ENCODE measurements at places on chromosomes 12 and 14.

GRCh38 chr12:123271001-123271668 is 521 bp downstream of the CDK2AP1 start:
- DNase-seq, result peak; percentile 48

GRCh38 chr14:48384821-48385220 is 709.4 kb upstream of the MDGA2 start:
- DNase-seq, result no peak

GRCh38 chr12:19804737-19805136 is 365.4 kb downstream of the AEBP2 start:
- no peak for DNase-seq

DNA sequence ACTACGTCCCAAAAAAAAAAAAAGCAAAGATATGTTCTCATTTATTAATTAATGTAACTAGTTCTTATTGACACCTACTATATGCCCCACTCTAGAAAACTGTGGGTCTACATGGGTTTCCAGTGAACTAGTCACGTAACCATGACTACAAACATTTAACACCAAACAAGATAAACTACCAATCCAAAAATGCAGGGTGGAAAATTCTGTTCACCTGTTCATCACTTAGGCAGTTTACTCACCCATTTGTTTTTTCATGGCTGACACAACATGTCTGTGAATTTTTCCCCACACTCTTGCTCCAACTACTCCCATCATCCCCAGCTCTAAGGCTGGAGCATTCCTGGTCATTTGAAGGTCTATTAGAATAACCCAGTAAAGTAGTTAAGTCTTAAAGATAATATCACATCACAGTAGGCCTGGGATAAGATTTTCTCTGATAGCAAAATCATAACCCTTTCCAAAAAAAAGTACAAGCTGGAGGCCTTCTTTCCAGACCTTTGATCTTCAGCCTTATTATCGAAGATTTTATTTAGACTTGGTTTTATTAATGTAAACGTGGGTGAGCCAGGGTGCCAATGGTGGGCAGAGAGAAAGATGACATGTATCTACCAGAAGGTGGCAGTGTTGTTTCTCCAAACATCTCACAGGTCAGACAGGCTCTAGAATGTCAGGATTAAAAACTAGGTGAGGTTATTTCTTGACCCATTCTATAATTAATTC is 61.6 kb upstream of the DAAM1 start:
- DNase-seq, result no peak

GRCh38 chr12:53804429-53804828 is 52.6 kb upstream of the CISTR start:
- no peak for DNase-seq

GRCh38 chr14:25010471-25010870 is 39.5 kb downstream of the STXBP6 start:
- no peak for DNase-seq

- no peak for DNase-seq
Measured at GRCh38 chr14:74488786-74489397, 4.2 kb downstream of the NPC2 start.

DNA sequence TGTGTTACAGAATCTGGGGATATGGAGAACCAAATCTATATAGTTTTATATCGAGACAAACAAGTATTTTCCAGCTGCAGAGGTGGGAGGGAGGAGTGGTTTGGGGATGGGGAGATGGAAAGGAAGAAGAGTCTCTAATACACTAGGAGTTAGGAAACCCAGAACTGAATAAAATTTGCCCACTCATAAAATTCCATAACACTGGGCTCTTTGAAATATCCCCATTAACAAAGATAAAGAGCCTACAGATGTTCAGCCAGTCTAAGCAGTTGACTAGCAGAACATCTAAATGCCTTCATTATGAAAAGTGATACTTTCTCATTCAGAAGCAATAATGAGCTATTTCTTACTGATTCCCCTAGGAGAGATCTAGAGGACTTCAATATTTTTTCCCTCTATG is 151.7 kb upstream of the GZMB start:
- no peak for DNase-seq

DNA sequence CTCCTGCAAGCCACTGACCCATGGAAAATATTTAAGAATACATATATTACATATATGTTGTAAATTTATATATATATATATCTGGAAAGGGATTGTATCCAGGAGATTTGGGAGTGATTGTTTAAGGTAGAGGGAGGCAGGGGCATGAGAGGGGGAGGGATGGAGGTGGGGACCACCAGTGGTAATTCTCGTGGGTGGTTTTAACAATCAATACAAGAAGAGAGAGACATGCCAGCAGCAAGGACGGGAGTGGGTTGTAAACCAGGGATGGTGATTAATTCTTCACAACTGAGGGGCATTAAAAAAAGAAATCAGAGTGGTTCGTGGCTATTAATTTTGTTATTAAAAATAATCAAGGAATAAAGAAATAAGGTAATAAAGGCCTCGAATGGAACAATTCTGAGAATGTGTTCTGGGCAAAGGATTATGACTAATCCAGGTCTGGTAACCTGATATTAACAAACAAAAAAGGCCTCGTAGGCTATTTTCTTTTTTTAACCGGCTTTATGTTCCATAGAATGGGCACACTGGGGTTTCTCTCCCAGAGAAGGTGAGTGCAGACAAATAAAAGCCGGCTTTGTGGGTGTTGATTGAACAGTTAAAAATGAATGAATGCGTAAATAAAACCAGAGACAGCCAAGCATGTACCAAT is 8.3 kb upstream of the RTL1 start:
- DNase-seq, result no peak

- no peak for DNase-seq
Measured at GRCh38 chr14:63671987-63672386, 30.3 kb upstream of the WDR89 start.

DNA sequence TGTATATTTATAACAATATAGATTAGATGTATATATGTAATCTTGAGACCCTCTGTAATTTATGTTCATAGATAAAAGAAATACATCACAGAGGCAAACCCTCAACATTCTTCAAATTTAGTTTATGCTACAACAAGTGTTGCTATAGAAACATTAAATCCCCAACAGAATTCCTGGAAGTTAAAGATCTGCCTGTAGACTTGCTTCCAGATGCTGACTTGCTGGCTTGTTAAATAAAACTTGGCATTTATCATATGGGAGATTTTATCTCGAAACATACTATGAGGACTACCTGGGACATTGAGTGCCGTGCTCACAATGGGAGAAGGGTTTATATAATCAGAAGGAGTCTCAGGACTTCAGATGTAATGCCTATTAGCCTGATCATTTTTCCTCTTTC is 136.3 kb upstream of the PLXNC1 start:
- no peak for DNase-seq

- no peak for DNase-seq
Measured at GRCh38 chr14:57982804-57983634, 117.1 kb upstream of the SLC35F4 start.

GRCh38 chr14:99628887-99629618 is 15.9 kb upstream of the HHIPL1 start:
- peak; percentile 29 for DNase-seq

DNA sequence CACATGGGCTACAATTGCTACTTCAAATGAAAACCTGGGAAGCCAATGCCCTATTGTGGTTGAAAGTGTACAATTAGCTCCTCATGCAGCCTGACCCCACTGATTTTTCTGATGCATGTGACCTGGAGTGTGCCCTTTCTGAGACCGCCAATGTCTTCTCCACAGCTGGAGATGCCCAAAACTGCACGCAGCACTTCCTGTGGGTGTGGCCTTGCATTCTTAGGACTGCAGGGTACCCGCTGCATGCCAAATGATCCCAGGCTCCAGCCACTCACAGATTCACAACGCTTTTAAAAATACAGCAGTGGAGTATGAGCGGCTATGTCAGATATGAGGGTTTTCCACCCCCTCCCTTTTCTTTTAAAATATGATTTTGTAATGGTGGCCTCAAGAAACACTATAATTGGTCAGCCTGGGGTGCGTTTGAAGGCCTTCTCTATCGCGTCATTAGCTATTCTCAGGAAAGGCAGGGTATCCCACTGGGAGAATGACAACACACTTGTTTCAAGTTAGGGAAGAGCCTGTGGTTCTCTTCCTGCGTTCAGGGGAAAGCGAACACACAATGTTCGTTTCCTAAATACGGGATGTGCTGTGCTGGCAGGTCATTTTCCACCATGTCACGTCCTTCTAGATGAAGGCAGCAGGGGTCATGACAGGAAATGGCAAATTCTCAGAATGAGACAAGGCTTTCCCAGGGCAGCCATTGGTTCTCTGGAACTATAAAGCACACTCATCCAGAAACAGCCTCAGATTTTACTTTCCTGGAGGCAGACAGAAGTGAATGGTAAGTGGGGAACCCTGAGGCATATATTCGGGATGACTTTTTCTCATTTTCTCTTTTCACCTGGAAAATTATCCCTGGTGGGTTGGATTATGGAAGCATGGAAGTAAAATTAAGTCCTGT is at the start of gene APOLD1:
APOLD1 (plus strand) TSS at position 749 of the 904 bp plus-strand sequence; CDS start at position 782, 33 bp downstream.
- no peak for DNase-seq

DNA sequence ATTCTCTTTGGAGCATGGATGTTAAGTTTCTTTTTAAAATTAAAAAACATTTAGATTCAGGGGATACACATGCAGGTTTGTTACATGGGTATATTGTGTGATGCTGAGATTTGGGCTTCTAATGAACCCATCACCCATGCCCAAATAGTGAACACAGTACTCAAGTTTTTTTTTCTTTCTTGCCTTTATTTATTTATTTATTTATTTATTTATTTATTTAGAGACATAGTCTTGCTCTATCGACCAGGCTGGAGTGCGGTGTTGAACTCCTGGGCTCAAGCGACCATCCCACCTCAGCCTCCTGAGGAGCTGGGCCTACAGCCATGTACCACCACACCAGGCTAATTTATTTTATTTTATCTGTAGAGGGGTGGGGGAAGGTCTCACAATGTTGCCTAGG is 2.2 kb upstream of the NCKAP1L start:
- no peak for DNase-seq

GRCh38 chr12:10395390-10395998 is 5.7 kb upstream of the KLRK1 start:
- DNase-seq, result no peak

- DNase-seq, result no peak
Measured at GRCh38 chr14:96663491-96664067, 133.6 kb upstream of the VRK1 start.

- peak; percentile 10 for DNase-seq
Measured at GRCh38 chr14:66624336-66624937, 116.5 kb downstream of the GPHN start.

DNA sequence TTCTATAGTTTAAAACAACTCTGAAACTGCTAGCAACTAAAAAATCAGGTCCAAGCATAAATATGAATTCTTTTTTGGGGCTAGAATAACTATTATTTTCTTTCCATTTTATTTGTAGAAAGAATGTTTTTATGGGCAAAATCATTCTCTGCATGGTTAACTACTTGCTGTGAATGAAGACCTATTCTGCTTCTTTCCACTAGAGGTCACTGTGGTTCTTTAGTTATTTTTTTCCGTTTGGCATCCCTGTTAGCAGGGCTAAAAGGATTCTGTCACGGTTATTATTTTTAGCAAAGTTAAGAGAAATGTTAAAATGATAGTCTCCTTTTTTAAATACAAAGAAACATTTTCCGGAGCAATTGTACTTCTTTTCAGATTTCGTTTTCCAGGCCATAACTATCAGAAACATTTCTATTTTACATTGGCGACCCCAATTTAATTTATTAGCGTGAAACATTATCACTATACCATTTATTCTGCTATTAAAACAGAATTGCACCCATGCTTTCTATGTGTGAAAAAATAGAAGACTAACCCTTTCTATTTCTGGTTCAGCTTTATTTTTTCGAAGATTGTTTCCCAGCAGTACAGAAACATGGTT is 404.8 kb downstream of the ATP23 start:
- no peak for DNase-seq

DNA sequence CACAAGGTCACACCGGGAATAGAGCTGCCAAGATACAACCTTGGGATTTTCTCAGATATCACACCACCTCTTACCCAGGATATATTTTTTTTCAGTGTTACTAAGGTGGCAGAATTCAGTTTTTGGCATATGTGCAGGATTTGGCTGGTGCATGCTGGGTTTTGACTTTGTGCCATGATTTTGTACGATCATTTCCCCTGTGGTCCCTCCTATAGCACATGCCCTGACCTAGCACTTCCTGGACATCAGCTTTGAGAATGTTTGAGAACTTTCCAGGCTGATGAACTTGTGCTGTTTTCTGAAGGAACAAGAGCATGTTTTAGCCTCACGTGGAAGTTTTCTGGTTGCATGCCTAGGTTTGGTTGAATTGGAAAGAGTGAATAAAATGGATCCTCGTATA is 11.0 kb upstream of the TBPL2 start:
- DNase-seq, result no peak

GRCh38 chr12:76449583-76449982 is 101.4 kb upstream of the BBS10 start:
- no peak for DNase-seq

DNA sequence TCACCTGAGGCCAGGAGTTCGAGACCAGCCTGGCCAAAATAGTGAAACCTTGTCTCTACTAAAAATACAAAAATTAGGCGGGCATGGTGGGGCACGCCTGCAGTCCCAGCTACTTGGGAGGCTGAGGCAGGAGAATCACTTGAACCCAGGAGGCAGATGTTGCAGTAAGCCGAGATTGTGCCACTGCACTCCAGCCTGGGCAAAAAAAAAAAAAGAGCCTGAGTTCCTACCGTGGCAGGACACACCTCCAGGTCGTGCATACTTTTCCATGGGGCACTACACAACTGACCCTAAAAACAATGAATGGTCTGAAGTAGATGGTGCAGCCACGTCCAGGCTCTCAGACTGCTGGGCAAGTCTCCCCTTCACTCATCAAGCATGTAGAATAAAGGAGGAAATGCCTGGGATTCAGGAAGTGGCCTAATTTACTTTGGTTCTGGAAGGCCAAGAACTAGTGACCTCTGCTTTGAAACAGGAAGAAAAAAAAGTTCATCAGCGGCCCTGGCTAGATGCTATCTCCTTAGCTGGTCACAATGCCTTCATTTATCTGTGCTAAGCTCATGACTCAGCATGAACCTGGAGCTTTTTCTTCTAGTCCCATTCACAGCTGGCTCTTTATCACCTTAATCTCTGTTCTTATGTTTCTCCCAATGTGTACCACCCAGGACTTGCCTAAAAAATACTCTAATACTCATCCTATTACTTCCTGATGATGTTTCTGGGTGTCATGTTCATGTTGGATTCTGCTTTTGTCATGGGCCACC is 55.8 kb upstream of the OR6J1 start:
- DNase-seq, result no peak

- DNase-seq, result no peak
Measured at GRCh38 chr12:79001404-79001803, 136.8 kb downstream of the SYT1 start.

- DNase-seq, result no peak
Measured at GRCh38 chr14:69606258-69607184, 4.9 kb upstream of the SUSD6 start.
